NCI-H2081 (cell line): ENCODE measurements at places on chromosomes 1 and 21.

DNA sequence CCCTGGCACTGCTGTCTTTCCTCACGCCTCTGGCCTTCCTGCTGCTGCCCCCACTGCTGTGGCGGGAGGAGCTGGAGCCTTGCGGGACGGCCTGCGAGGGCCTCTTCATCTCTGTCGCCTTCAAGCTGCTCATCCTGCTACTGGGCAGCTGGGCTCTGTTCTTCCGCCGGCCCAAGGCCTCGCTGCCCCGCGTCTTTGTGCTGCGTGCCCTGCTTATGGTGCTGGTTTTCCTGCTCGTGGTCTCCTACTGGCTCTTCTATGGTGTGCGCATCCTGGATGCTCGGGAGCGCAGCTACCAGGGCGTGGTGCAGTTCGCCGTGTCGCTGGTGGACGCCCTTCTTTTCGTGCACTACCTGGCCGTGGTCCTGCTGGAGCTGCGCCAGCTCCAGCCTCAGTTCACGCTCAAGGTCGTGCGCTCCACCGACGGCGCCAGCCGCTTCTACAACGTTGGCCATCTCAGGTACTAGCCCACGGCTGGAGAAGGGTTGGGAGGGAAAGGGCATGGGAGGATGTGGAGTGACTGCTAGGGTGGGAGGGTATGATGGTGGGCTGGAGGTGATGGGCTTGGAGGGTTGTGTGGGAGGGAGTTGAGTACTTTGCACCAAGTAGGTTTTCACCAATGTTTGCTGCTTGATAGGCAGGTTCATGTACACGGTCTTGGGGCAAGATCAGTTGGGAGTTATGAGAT, 18.9 kb downstream of the VANGL2 start:
- no peak for DNase-seq

DNA sequence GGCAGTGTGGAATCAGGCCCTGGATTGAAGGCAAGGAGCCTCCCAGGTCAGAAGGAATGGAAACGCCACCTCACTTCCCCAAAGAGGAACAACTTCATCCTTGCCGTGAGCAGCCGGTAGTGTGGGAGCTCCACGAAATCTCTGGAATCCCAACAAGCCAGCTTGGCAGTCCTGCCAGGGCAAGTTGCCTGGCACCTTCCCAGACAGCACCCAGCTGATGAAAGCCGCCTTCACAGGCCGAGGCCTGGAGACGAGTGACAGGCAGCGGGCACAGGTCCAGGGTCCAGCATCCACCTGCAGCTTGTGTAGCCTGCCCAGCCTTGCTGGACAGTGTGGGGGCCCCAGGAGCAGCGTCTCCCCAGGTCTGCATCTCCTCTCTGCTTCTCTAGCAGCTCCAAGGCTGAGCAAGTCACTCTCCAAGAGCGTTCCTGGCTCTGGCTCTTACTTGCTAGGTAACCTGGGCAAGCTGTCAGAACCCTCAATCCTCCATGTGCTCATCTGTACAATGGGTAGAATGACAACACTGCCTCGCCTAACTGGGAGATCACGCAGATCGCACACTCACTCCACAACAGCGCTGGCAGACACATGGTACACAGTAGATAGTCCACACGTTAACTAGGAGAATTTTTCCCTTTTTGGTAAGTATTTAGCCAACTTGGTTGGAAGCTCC, 43.0 kb downstream of the ACOT7 start:
- no peak for DNase-seq

GRCh38 chr1:157028674-157029073, 16.9 kb downstream of the ARHGEF11 start:
- DNase-seq, result no peak

- DNase-seq, result no peak
Observed at GRCh38 chr21:31476263-31477022, 132.4 kb upstream of the TIAM1 start.

DNA sequence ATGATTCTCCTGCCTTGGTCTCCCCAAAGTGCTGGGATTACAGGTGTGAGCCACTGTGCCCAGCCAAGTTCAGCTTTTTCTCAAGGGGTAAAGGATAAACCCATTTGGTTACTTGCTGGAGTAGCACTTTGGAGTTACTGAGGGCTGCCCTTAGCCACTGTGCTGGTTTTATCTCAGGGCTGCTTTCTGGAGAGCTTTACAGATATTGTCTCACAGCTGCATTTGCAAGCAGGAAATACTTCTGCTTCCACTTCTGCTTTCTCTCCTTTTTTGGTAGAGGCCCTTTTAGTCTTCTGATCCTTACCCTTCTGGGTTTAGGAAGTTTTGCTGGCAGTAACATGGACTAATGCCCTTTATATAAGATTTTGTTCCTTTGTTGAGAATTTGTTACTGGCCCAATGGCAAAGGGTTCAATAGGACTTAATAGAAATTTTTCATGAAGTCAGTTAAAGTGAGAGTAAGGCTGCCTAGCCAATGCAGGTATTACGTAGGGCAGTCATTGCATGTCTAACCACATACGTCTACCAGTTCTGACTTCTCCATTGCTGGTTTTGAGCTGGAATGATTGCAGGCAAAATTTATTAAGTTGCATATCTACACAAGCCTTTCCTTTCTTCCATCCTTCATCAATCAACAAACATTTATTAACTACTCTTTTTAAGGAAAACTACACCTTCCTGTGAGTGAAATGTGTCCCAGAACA, 24.4 kb downstream of the CAP1 start:
- no peak for DNase-seq

GRCh38 chr1:101122452-101123166, 97.0 kb upstream of the DPH5 start:
- no peak for DNase-seq

- DNase-seq, result no peak
Observed at GRCh38 chr1:158016651-158017335, 23.3 kb downstream of the KIRREL1 start.

DNA sequence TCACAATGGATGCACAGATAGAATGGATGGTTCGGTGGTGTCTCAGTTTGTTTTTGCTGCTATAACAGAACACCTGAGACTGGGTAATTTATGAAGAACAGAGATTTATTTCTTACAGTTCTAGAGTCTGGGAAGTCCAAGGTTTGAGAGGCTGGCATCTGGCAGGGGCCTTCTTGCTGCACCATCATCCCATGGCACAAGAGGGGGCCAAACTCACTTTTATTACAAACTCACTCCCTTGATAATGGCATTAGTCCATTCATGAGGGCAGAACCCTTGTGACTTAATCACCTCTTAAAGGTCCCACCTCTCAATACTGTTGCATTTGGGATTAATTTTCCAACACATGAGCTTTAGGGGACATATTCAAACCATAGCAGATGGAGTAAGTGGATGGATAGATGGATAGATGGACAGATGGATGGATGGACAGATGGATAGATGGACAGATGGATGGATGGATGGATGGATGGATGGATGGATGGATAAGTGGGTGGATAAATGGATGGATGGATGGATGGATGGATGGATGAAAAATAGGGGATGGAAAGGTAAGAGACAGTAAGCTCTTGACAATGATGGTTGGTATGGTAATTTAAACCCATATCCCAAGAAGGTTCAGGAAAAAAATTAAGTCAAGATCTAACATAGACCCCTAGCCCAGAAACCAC, 16.5 kb downstream of the CAMK2N1 start:
- no peak for DNase-seq

DNA sequence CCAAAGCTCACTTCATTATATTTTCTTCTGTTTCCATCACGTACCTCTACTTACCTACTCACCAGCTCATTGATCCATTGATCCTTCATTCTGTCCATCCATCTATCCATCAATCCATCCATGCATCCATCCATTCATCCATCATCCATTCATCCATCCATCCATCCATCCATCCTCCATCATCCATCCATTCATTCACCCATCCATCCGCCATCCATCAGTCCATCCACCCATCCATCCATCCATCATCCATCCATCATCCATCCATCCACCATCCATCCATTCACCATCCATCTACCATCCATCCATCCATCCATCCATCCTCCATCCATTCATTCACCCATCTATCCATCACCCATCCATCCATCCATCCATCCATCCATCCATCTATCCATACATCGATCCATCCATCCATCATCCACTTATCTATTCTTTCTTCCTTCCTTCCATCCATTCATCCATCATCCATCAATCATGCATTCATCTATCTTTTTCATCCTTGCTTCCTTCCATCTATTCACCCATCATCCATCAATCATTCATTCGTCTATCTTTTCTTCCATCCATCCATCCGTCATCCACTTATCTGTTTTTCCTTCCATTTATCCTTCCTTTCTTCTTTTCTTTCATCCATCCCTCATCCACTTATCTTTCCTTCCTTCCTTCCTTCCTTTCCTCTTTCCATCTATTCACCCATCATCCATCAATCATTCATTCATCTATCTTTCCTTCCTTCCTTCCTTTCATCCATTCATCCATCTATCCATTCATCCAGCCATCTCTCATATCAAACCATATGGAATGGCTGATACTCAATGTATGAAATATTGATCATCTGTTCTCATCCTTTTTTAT, 35.3 kb upstream of the ACTRT2 start:
- DNase-seq, result no peak

DNA sequence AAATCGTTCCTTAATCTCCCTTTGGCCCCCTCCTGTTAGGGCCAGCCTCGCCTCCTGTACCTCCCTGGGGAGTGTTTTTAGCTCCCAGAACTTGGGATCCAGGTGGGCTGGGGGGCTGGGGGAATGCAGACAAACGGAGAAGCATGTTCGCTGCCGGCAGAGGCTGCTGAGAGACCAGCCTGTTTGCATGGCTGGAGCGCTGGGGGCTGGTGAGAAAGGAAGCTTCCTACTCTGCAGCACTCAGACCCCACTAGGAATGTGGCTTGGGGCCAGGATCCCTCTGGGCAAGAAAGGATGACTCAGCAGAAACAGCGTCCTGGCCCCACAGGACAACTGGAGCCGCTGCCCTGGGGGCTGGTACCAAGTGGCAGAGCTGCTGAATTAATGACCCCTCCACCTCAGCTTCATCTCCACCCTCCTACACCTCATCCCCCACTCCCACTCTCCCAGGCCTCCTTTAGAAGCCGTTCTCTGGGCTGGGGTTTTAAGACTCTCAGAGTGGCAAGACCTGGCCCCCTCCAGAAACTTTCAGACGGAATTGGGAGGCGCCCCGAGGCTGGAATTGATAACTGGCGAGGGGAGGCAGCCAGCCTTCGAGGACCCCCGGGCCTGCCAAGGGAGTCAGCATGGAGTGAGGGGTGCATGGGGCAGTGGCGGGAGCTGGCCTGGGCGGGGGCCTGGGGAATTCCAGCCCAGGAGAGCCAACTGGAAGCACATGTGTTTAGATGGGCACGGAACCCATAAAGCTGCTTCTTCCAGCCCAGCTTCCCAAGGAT, 28.5 kb upstream of the EPS8L3 start:
- DNase-seq, result peak; percentile 40

DNA sequence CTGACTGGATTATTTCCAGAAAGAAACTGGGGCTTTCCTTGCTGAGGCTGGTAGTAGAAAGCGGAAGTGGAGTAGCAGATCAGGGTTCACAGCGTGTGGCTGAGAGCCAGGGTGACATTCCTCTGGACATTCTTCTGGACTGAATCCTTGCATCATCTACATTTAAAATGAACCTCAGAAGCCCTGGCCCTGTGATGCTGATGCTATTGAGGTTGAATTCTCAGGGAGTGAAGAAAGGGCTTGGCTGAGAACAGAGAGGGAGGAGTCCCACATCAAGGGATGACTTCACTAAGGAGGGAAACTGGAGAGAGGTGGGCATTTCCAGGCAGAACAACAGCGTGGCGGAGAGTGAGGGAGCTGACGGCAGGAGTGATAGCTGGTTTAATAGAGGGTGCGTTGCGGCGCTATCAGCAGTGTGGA, 102.3 kb upstream of the LMO4 start:
- no peak for DNase-seq

DNA sequence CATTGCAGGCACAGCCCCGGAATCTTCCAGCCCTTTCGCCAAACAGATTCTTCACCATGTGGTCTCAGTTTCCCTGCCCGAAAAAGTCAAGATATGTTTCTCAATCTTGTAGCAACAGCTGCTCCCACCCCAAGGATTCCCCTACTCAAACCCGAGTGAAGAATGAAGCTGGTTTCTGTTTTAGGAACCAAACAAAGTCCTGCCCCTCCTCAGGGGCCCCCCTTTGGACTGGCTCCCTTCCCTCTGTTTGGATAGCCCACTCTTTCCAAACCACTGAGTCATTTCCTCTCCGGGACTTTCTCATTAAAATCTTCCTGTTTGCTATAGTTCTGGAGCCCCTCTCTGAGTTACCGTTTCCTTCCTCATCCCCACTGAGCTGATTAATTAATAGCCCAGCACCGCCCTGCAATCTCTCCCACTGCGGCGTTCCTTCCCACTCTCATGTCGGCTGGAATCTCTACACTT, 100.9 kb downstream of the TSEN15 start:
- no peak for DNase-seq
